ENCODE measurements at places on chromosomes 1 and 21.

DNA sequence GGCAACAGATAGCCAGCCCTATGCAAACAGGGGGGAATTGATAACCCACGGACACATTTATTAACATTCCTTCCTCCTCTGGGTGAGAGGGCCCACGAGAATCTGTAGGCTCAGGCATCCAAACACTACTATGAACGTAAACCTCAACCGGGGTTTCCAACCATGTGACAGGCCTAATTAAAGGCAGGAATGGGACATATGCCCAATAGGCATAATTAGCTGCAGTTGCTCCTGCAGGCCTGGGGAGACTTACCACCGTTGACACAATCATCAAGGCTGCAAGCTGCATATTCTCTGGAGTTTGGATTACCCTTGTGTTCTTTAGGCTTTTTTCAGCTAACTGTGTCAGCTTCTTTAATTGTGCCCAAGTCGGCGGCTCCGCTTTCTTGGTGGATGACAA is 22.2 kb upstream of the GBP1 start:
- no peak for DNase-seq

GRCh38 chr1:231934797-231935196 is 308.2 kb downstream of the DISC1 start:
- DNase-seq: no peak

- DNase-seq: no peak
Measured at GRCh38 chr1:47643306-47644211, 205.7 kb downstream of the FOXD2 start.

DNA sequence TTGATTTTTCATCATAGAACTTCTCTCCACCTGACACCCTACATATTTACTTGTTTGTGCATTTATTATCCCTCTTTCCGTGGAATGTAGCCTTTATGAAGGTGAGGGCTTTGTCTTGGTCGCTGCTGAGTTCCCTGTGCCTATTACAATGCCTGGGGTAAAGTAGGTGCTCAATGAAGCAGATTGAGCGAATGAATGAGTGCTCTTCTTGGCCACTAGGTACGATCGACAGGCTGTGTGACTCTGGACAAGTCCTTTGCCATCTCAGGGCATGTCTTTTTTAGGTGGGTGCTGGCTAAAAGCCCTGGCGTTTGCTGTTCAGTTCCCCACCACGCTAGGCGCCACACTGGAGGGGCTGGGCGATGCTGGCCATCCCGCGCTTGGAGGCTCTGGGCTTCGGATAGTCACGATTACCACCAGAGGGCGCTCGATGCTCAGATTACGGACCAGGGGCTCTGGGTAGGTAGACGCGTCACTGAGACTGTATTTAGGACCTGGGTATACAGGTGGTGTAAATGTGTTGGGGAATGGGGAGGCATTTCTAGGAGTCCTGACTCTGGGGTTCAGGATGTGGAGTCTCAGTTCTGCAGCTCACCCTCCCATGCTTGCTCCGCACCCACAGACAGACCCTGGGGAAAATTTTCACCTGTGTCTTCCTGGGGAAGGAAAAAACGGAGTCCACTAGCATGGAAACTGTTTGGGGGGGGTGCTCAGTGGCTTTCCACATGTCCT is 71.0 kb upstream of the CSF3R start:
- peak; percentile 48 for DNase-seq

DNA sequence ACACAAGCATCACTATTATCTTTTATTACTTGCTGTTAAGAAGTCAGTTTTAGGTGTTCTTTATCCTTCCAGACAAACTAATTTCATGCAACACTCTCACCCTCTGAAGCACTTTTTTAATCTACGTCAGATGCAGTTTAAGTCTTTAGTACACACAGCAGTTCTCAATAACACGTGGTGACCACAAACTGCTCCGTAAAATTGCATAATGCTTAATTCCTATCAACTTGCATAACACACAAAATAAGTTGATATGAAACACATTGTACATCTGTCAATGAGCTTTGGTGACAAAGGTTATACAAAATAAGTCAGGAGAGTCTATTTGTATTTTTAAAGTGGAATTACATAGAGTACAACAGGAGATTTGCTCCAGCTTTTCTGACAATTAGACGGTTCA is 140.9 kb upstream of the ETS2 start:
- DNase-seq: no peak

GRCh38 chr1:232793944-232794343 is 11.3 kb upstream of the MAP10 start:
- DNase-seq: no peak

- no peak for DNase-seq
Measured at GRCh38 chr1:215417122-215417521, 150.0 kb upstream of the KCTD3 start.

GRCh38 chr1:201264554-201264953 is 18.8 kb upstream of the PKP1 start:
- DNase-seq: no peak

- DNase-seq: no peak
Measured at GRCh38 chr21:20943561-20943997, 54.6 kb upstream of the NCAM2 start.

- DNase-seq: no peak
Measured at GRCh38 chr1:173715538-173715844, 710 bp downstream of the KLHL20 start.

GRCh38 chr1:9475061-9475627 is 64.1 kb upstream of the SLC25A33 start:
- DNase-seq: no peak

GRCh38 chr1:175591083-175591743 is 152.2 kb downstream of the TNR start:
- no peak for DNase-seq

GRCh38 chr1:21383785-21384401 is 56.0 kb upstream of the NBPF3 start:
- DNase-seq: no peak

GRCh38 chr1:41313661-41314131 is 47.5 kb upstream of the FOXO6 start:
- no peak for DNase-seq

- no peak for DNase-seq
Measured at GRCh38 chr1:44810101-44810761, 1.9 kb downstream of the BTBD19 start.

GRCh38 chr1:226643611-226644540 is 95.2 kb downstream of the ITPKB start:
- no peak for DNase-seq

DNA sequence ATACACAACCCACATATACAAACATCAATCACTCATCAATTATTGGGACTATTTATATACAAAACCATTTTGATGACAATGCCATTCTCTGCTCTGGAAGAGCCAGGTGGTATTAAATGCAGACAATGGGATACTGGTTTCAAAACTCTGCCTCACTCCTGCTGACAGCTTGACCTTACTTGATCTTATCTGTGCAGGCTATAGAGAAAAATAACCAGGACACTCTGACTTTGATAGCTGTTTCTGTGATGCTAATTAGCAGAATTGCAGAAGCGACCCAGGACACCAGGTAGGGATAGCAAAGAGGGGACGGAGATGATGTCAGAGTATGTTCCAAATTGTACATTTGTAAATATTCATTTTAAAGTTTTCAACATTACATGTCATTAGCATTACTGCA is 89.5 kb downstream of the OLFM3 start:
- DNase-seq: no peak

- DNase-seq: no peak
Measured at GRCh38 chr1:91700332-91700731, 185.6 kb downstream of the TGFBR3 start.

DNA sequence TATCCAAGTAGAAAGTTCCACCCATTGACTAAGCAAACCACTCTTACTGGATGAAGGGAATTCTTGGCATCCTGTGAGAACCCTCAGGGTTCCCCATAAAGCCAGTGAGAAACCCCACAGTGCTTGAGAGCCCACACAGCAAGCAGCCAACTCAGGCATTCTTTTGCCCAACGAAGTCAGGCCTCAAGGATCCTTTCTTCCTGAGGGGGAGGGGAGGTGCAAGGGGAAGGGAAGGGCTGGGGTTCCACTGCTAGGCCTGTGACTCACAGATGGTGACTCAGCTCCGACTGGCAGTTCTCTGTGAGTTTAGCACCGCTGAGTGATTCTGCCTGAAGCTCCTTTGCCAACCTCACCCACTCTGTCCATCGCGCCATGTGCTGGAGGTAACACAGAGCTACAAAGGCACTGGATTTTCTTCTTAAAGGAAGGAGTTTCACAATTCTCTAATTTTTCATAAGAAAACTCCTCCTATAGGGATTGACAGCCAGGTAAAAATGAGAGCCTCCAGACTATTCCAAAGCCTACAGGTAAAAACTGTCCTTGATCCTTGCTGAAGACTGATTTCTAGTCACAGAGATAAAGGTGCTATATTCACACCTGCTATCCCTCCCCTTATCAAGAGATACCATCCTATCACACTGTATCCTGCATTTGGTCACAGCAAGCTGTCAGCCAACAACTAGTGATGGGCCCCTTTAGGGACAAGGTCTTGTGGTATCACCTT is 4.8 kb downstream of the ENO1 start:
- peak; percentile 69 for DNase-seq

DNA sequence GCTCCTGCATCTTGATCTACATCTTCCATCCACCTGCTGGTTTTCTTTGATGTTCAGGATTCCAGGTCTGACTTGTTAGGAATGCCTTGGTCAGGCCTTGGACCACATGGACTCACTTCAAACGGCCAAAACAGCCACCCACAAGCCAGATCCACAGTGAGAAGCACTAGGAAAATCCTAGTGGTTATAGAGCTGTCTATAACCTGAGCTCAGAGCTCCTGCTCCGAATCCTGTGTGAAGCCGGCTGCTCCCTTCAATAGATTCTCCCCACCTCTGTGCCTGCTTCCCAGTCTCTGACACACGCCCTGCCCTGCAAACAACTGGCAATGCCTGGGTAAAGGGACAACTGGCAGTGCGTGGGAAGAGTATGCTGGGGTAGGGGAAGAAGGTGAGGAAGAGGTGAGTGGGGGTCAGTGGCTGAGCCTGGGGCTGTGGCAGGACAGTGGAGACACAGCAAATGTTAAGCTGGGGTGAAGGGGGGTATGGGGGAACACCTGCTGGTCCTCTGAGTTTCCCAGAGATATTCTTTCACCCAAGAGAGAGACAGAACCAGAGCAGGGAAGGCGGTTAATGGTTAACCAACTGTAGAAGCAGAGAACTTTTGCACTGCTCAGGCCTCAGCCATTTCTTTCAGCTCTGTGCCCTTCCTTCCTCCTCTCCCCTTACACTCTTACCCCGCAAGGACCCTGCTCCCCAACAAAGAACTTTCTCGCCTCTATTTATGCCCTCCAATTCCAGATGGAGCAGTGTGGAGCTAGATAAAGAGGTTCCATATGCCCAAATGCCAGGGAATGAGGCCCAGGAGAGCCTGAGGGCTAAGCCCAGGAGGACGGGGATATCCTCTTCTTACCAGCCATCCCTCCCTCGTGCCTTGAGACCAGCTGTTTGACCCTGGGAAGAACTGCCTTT is 4.5 kb downstream of the PLXNA2 start:
- no peak for DNase-seq

DNA sequence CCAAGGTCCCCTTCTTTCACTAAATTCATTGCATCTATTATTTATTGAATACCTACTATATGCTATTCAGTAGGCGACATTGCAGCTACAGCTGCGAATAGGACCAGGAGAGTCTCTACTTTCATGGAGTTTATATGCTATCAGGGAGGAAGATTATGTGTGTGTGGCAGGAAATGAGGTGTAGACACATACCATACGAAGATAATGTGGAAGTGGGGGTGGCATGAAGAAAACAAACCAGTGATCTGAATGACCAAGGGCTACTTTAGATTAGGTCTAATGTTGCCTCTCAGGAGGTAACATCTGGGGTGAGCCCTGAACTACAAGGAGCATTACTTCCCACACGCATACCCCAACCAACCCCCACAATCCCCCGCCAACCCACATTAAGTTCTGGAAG is 1.0 kb upstream of the PPIH start:
- no peak for DNase-seq

DNA sequence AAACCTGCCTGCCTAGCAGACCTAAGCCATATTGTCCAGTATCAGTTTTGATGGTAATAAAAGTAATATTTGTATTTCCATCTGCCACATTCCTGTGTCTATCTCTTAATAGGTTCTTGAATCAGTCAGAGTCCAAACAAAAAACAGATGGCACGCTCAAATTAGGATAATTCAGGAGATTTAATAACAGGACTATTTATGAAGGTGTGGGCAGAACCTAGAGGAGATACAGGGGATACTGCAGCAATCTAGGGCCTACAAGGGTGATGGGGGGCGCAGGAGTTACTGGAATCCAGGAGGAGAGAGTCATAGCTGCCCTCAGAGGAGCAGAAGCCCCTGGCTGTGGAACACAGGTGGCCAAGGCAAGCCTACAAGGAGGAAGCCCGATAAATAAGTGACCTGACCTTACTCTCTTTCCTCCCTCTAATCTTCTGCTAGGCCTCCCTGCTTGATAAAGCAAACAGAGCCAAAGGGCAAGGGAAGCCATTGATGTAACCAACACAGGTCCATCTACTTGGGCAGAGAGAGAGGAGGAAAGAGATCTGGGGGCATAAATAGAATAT is 11.9 kb upstream of the HYI start:
- no peak for DNase-seq

GRCh38 chr21:46503922-46504550 is 45.3 kb downstream of the DIP2A start:
- no peak for DNase-seq

- DNase-seq: peak; percentile 66
Measured at GRCh38 chr1:31154632-31155215, 85.0 kb downstream of the NKAIN1 start.

DNA sequence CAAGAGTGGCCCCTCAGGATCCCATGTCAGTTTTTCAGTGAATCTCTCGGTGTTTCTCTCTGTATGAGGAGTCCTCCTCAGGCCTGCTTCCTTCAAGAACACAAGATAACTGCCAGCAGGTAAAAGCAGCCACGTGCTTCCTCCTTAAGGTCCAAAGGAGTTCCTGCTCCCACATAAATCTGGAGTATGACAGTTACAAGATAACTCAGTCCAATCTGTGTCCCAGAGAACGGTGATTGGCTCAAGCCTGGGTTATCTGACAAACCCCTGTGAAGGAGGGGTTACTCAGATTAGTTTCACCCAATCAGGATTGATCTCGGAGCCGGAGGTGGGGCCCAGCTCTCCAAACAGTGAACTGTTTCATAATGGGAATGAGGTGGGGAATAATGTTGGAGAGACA is 5.8 kb upstream of the ANKRD13C start:
- no peak for DNase-seq

GRCh38 chr1:184929711-184930202 is 44.6 kb downstream of the NIBAN1 start:
- no peak for DNase-seq

- no peak for DNase-seq
Measured at GRCh38 chr21:45408271-45408791, 3.4 kb downstream of the COL18A1 start.

- no peak for DNase-seq
Measured at GRCh38 chr1:100452641-100453040, 85.3 kb upstream of the GPR88 start.

- DNase-seq: no peak
Measured at GRCh38 chr21:15192243-15192642, 127.4 kb upstream of the NRIP1 start.

DNA sequence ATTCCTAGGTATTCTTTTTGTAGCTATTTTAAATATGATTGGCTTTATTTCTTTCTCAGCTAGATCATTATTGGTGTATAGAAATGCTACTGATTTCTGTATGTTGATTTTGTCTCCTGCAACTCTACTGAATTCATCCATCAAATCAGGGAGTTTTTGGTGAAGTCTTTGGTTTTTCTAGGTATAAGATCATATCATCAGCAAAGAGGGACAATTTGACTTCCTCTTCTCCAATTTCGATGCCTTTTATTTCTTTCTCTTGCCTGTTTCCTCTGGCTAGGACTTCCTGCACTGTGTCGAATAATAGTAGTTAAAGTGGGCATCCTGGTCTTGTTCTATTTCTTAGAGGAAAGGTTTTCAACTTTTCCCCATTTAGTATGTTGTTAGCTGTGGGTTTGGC is 27.5 kb upstream of the PRKACB start:
- no peak for DNase-seq
